ENCODE measurements at places on chromosomes 13 and 19.

- no peak for DNase-seq
Observed at GRCh38 chr19:31220540-31220939, 128.7 kb downstream of the TSHZ3 start.

DNA sequence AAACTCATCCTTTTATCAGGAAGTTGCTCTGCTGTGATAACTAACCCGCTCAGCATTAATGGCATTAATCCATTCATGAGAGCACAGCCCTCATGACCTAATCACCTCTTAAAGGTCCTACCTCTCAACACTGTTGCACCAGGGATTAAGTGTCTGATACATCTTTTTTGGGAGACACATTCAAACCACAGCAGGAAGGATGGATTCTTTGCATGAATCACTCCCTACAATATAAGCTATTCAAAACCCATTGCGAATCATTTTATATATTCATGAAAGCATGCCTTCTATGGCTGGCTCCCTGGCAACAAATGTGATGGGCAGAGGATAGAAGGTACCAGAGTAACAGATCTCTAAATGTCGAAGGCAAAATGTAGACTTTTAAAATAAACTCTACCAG lies 27.6 kb downstream of the ARL11 start:
- DNase-seq, result no peak

DNA sequence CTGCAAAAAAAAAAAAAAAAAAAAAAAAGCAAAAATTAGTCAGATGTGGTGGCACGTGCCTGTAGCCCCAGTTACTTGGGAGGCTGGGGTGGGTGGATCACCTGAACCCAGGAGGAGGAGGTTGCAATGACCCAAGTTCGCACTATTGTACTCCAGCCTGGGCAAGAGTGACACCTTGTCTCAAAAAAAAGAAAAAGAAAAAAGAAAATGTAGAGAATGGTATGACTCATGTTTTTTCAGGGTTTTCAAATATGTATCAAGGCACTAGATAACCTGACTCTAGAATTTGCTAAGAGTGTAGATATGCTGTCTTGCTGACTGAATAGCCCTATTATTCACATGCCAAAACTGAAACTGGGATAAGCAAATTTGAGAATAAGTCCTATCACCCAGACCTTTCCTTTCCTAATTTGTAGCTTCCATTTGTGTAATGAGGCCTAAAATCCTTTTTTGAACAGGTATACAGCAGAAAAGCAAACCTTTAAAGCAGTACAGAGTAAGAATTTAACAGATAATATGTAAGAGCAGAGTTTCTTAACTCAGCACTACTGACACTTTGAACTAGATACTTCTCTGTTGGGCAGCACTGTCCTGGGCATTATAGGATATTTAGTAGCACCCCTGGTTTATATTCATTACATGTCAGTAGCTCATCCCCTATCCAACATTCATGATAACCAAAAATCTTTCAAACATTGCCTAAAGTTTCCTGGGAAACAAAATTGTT lies 108.6 kb downstream of the ELF1 start:
- no peak for DNase-seq

- no peak for DNase-seq
Observed at GRCh38 chr19:41987141-41987860, 6.7 kb downstream of the ATP1A3 start.

DNA sequence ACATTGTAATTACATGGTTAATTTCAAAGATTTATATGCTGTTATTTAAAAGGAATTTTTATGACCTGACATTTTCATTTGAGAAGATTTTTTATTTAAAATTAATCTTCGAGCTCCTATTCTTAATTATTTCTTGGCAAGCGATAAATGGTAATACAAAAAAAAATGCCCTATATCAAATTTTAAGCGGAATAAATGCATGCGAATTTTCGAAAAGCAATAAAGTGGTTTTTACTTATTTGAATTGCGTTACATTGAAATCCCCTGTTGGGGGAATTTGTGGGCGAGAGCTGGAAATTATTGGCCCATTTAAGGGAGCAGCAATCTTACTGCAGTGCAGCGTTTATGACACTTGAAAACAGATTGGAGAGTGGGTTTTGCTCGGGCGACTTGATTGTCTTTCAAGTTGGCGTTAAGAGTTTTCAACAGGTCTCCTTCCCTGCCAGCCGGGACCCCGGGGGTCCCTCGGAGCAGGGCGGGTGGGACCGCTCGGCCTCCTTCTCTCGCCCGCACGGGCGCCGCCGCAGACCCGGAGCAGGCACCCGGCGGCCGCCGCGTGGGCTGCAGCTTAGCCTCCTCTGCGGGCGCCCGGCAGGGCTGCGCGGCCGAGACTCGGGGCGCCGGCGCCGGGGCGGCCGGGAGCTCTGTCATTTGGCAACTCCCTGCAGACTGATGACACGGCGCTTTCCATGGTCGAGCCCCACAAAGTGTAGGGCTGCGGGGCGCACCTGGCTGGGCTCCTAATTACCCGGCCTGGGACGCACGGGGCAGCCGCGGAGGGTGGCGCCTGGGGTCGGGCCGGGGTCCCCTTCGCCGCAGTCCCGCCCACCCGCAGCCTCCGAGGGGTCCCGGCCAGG lies 255.1 kb upstream of the SOX21 start:
- no peak for DNase-seq

- no peak for DNase-seq
Observed at GRCh38 chr19:10805758-10806247, 30.2 kb downstream of the TMED1 start.

DNA sequence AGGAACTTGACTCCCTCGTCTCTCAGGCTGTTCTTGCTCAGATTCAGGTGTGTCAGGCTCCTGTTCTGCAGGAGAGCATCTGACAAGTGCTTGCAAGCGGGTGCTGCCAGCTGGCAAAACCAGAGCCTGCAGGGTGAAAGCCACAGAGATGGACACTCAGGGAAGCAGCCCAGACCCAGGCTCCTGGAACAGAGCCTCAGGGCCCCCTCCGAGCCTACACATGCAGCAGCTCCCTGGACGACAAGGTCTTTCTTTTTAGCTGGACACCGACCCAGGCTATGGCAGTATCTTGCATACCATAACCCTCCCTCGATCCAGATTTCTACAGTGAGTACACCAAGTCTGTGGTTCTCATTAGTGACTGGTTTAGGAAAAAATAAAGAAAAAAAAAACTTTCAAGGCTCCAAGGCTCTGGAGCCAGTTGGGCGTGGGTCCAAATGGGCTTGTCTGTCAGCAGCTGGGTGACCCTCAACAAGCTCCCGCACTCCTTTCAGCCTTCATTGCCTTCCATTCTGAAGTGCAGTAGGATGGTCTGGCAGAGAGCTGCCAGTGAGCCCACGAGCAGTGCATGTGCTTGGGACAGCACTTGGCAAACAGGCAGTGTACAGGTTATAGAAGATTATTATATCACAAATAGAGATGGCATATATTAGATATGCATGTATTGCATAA lies 29.9 kb downstream of the NLRP13 start:
- DNase-seq, result no peak

GRCh38 chr19:48681127-48681470 lies 8.3 kb upstream of the NTN5 start:
- peak; percentile 2 for DNase-seq

GRCh38 chr19:28359431-28360414 lies 853.2 kb downstream of the UQCRFS1 start:
- DNase-seq, result no peak

DNA sequence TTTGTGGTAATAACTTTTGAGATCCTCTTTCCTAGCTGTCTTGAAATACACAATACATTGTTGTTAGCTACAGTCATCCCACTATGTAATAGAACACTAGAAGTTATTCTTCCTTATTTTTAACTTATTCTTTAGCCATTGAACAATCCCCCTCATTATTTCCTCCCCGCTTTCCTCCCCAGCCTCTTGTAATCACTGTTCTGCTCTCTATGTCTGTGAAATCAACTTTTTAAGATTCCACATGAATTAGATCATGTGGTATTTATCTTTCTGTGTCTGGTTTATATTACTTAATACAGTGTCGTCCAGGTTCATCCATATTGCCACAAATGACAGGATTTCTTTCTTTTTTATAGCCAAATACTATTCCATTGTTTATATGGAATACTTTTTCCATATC lies 72.9 kb downstream of the SLC10A2 start:
- DNase-seq, result no peak

- no peak for DNase-seq
Observed at GRCh38 chr19:50889638-50890037, 16.4 kb downstream of the KLK2 start.

GRCh38 chr19:39341129-39341718 lies 997 bp upstream of the SAMD4B start:
- no peak for DNase-seq

DNA sequence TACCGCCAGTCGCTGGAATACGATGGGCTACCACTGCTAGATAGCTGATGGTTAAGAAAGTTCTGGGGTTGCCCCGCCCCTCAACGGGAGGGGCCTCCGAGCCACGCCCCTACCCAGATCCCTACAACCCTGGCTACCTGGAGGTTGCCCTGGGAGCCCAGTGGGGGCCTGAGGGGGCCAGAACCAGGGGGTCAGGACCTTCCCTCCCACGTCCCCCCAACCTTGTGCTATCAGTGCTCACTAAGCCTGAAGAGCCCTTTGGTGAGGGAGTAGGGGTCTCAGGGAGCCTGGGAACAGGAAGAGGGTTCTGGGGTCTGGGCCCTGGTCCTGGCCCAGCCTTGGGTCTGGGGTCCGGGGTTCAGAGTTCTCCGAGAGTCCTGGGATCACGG lies 8.9 kb downstream of the OCEL1 start:
- DNase-seq, result no peak

- DNase-seq, result no peak
Observed at GRCh38 chr19:35977446-35978222, 17.4 kb upstream of the SDHAF1 start.

GRCh38 chr19:53467485-53468262 lies at the start of gene ZNF813:
Gene ZNF813 (plus strand): TSS chr19:53467733. CDS start chr19:53483823, 16,090 bp downstream.
- peak; percentile 50 for DNase-seq

GRCh38 chr13:44470638-44471562 lies 97.3 kb downstream of the SERP2 start:
- no peak for DNase-seq

DNA sequence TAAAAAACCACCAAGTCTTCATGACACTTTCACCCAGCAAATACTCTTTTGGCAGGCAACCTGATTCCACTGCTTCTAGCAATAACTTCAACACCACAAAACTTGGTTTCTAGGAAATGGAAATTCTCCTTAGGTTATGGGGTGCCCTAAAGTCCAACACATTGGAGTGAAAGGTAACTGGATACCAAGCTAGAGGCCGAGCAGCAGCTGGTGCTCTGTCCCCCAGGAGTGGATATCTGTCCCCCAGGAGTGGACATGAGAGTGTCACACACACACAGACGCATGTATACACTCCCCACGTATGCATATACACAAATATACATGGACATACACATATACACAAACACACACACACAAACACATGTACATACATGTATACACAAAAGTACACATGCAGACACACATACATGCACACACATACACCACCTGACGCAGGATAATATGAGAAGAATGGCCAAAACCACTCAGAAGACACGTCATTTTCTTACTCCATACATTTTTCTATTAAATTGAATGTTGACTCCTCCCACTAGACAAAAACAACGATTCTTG lies 50.8 kb downstream of the RFX2 start:
- no peak for DNase-seq

Measured in GF-D8 (cell line).